ENCODE measurements at places on chromosomes 6 and 20.

- DNase-seq, result no peak
Measured at GRCh38 chr6:105111871-105112270, 67.9 kb downstream of the POPDC3 start.

- no peak for DNase-seq
Measured at GRCh38 chr6:11168091-11168635, 56.6 kb upstream of the ERVFRD-1 start.

DNA sequence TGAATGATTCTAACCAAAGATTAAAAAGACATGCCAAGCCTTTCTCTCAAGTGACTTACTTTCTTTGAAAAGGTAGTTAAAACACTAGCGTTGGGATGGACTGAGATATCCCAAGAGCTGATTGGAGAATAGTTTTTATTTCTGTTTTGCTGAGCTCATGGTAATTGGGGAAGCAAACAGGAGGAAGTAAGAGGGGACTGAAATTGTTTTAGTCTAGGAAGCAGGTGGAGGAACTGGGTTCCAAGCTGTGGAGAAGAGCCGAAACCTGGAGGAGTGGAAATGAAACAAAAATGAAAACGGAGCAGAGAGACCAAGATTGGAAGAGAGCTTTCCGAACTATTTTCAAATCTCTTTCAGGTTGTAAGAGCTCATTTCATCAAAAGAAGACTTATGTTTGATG, 59.9 kb upstream of the TENT5A start:
- DNase-seq, result no peak

DNA sequence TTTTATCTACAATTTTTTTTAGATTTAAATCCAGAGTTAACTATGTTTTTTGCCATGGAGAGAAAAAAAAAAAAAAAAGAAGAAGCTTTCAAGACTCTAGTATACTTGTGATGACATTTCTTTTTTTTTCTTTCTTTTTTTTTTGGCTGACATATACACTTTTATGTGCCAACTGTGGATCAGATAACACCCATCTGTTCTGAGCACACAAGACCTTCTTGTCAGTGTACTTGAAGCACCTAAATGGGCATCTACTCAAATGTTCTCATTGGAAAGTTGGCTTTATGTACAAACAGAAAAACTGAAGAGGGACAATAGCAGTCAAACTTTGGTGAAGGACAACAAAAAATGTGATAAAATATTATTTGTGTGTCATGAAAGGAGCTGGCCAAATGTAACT, 904.5 kb downstream of the GRIK2 start:
- no peak for DNase-seq

GRCh38 chr6:133645966-133646740, 242.8 kb upstream of the TCF21 start:
- DNase-seq, result peak; percentile 91

GRCh38 chr6:23088761-23089160, 519.4 kb downstream of the HDGFL1 start:
- DNase-seq, result no peak

DNA sequence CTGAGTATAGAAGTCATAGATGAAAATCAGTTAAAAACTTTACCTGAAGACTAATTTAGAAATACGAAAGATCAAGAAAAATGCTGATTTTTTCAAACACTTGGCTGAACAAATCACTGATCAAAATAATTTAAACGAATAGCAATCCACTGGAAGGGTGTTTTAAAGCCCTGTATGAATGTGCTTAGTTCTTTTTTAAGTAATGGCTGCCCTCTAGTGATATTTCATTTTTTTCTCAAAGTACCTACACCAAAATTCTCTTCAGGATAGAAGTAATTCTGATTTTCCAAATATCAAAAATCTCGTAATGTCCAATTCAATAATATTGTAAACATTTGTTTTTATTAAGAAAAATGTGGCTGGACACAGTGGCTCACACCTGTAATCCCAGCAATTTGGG, 32.5 kb downstream of the AKAP7 start:
- DNase-seq, result no peak

- no peak for DNase-seq
Measured at GRCh38 chr6:44373787-44374186, 13.7 kb upstream of the CDC5L start.

- DNase-seq, result no peak
Measured at GRCh38 chr6:162887981-162888689, 160.4 kb downstream of the PACRG start.

- DNase-seq, result no peak
Measured at GRCh38 chr6:150764334-150765066, 101.0 kb upstream of the MTHFD1L start.

- no peak for DNase-seq
Measured at GRCh38 chr6:62714112-62714511, 428.1 kb upstream of the KHDRBS2 start.

DNA sequence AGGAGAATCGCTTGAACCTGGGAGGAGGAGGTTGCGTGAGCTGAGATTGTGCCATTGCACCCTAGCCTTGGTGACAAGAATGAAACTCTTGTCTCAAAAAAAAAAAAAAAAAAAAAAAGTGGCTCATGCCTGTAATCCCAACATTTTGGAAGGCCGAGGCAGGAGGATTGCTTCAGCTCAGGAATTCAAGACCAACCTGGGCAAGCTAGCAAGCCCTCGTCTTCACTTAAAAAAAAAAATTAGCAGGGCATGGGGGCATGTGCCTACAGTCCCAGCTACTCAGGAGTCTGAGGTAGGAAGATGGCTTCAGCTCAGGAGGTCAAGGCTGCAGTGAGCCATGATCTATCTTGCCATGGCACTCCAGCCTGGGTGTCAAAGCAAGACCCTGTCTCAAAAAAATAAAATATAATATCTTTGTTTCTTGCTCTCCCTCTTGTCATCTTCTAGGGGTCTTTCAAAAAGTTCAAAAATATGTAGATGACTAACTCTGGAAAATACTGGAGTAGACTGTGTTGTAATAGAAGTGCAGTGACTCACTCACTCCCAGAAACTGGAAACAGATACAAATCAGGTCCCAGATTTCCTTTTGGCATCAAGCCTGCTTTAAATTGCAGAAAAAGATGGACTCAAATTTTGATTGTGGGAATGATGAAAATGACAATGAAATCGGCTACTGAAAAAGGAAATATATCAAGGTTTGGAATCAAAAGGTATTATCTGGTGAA, 2.8 kb upstream of the GINM1 start:
- peak; percentile 88 for DNase-seq

GRCh38 chr6:35970181-35970580, 49.3 kb upstream of the SRPK1 start:
- peak; percentile 23 for DNase-seq

- DNase-seq, result no peak
Measured at GRCh38 chr6:166638573-166638964, 11.5 kb upstream of the RPS6KA2 start.

- peak; percentile 50 for DNase-seq
Measured at GRCh38 chr20:1263853-1264252, 2.2 kb upstream of the SNPH start.

- DNase-seq, result no peak
Measured at GRCh38 chr6:25473447-25473846, 178.6 kb upstream of the SCGN start.

DNA sequence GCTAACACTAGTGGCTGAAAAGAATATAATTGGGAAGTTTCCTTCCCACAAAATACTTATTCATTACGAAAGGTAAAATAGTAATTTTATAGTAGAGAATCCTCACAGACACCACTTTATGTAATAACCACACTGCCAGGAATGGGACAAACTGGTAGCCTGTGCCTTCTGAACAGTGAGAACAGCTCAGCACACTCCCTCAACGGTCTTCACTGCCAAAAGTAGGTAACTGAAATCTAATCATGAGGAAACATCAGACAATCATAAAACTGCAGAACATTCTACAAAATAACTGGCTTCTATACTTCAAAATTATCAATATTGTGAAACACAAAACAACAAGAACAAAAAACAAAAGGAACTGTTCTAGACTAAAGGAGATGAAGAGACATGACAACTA, 44.1 kb downstream of the NUP153 start:
- no peak for DNase-seq

DNA sequence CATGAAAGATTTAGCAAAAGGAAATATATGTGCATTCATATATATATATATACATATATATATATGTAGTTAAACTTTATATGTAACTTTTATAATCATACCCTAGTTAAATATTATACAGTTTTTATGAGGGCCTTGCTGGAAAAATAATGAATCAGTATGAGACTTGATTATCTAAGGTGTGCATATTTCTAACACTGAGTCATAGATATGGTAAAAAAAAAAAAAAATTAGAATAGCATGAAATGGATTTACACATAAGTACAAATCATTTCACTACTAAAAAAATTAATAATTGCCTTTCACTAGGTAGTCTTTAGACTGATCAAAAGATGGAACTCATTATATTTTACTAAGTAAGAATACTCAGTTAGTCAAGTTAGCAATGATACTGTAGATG, 51.3 kb upstream of the DST start:
- DNase-seq, result no peak

GRCh38 chr20:42611889-42612837, 577.5 kb downstream of the PTPRT start:
- DNase-seq, result no peak

- DNase-seq, result peak; percentile 87
Measured at GRCh38 chr6:109743739-109744138, 52.6 kb downstream of the FIG4 start.

- DNase-seq, result no peak
Measured at GRCh38 chr6:43200541-43200940, 18.5 kb downstream of the CUL9 start.

GRCh38 chr20:10590950-10591671, 82.7 kb downstream of the JAG1 start:
- DNase-seq, result no peak

DNA sequence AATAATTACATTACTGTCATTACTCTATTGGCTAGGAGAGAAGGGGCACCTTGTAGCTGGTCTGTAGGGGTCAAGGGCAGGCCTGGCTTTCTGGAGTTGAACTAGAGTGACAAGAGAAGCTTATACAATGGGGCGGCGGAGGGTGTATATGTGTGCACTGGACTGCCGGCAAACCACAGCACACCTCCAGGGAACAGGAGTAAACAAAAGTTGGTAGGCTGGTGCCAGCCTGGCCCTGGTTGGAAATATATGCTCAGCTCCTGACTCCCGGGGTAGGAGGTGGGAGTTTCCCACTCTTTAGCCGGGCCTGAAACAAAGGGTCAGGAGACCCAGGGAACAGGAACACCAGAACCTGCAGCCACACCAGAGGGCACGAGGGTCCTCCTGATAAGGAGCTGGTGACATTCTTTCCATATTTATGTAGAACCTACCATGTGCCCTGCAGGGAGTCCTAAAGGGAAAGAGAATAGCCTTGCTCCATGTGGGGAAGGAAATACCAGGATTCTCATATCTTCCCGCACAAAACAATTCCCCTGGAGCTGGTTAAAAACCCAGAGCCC, 5.1 kb downstream of the C6orf132 start:
- DNase-seq, result no peak

GRCh38 chr6:49666480-49666879, 29.8 kb upstream of the RHAG start:
- no peak for DNase-seq

DNA sequence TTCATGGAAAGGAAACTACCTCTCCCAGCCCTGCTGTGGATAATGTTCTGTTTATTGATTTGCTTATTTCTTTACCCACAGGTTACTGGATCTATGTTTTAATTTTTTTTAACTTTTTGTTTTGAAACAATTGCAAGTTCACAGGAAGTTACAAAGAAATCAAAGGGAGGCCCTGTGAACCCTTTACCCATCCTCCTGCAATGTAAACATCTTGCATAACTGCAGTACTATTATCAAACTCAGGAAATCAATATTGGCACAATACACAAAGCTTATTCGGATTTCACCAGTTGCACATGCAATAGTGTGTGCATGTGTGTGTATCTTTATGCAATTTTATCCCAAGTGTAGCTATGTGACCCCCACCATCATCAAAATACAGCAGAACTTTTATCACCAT, 398.0 kb downstream of the BTBD3 start:
- DNase-seq, result no peak

DNA sequence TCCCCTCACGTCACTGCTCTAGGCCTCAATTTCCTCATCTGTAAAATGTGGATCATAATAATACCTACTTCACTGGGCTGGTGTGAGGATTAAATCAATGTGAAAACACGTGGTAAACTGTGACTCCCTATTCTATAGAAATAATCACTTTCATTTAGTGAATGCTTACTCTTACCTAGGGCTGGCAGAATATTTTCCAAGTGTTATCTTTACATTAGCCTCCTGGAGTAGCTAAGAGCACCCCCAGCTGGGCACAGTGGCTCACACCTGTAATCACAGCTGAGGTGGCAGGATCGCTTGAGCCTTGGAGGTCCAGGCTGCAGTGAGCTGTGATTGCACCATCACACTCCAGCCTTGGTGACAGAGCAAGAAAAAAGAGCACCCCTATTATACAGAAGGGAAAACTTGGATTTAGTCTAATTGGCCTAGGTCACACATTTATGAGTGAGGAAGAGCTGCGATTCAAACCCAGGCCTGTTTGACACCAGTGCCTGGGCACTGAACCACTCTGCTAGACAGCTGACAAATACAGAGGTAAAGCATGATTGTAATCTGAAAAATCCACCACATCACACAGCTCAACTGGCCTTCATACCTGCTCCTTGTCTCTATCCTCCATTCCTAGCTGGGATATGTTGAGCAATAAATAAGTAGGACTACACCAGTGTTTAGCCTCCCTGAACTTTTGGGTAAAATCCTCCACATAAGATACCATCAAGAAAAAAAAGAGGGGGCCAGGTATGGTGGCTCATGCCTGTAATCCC, 1.4 kb upstream of the SNTA1 start:
- peak; percentile 11 for DNase-seq

DNA sequence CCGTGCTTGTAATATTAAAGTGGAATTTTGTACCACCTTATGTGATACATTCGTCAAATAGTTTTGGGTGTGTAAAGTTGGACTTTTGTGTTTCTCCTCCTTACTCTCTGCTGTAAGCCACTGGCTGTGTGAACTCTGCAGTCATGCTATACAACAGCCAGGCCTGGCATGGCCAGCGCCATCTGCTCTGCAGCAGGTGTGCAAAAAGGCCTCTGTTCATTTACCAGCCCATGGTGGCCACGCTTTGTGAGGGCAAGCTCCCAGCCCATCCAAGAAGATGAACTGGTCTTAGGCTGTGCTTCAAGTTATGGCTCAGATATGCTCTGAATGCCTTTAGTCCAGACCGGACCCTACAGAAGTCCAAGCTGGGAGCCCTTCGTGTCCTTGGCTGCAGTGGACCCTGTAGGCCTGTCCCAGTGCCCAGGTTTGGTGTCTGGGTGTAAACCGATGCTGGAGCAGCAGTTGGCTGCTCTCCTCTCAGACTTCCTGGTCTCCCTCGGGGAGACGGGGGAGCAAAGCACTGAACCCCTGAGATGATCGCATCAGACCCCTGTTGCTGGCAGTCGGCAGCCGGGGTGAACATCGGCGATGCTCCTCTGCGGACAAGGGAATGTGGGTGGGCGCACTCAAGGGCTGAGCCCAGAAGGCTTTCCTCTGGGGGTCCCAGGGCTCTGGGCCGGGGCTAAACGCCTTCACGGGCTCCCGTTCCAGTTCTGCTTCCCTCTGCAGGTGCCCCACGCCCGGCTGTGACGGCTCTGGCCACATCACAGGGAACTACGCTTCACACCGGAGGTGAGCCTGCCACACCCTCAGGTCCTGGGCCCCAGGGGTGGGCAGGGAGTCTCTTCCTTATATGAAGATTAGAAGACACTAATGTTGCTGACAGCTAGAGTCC, 28.6 kb upstream of the PCMTD2 start:
- DNase-seq, result no peak

GRCh38 chr6:75296811-75297779, 12.5 kb upstream of the TMEM30A start:
- peak; percentile 70 for DNase-seq

- peak; percentile 76 for DNase-seq
Measured at GRCh38 chr6:148935705-148936435, 189.0 kb downstream of the UST start.

All from EH (cell line).